ENCODE measurements at places on chromosomes 16 and 17.

- DNase-seq, result no peak
Observed at GRCh38 chr17:56157845-56158244, 4.6 kb downstream of the ANKFN1 start.

- DNase-seq, result no peak
Observed at GRCh38 chr17:72618001-72618509, 474.4 kb downstream of the SLC39A11 start.

GRCh38 chr17:37742116-37742761, 2.6 kb downstream of the HNF1B start:
- DNase-seq, result no peak

- peak; percentile 69 for DNase-seq
Observed at GRCh38 chr17:42183741-42184711, 1.2 kb downstream of the HCRT start.

GRCh38 chr17:39001703-39002637, 34.8 kb upstream of the FBXO47 start:
- no peak for DNase-seq

DNA sequence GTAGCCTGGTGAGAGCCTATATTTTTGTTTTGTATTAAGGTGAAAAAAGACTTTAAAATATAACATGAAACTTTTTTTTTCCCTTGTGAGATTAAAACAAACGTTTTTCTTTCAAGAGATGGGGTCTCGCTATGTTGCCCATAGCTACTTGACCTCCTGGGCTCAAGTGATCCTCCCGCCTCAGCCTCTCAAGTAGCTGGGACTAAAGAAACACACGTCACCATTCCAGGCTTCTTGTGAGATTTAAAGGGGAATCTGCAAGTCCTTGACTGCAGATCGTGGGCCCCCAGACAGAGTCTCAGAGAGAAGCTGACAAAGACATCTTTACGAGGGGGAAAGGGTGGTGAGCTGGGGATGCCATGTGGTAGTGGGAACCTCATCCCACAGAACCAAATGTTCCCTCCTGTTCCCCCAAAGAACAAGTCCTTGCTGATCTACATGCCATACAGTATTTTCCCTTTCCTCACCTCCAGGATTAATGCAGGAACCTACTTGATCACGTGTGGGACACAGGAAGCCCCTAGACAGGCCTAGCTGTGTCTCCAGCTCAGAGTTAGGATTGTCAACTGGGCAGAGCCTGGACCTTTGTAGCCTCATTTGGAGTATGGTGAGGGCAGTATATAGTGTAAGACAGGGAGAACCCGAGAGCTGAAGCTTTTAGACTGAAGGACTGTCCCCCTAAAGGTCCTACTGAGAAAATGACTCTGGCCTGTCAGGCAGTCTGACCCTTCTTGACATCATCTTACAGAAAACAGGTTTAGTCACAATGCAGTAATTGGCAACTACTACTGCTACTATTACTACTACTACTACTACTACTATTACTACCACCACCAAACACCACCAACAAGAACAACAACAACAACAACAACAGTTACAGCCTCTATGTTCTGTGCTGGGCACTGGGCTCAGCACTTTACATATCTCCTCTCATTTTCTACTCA, 4.1 kb downstream of the MAP3K14 start:
- no peak for DNase-seq

GRCh38 chr16:50699326-50700159, 6.1 kb downstream of the NOD2 start:
- no peak for DNase-seq

DNA sequence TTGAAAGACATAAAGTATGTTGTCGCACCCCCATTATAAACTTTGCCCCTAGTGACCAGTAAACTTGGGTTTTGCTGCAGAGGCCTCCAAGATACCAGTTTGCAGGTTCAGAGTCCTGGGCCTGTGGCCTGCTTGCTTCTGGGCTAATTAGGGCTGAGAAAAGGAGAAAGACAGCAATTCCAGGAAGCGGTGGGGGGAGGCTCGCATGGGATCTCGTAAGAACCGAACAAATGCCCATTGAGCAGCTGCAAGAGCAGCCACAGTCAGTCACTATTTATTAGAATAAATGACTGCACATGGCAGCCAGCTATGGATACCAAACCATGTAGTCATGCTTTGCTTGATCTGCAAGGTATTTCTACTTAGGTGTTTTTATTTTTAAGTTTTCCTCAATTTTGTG, 4.9 kb downstream of the SHISA9 start:
- DNase-seq, result no peak

DNA sequence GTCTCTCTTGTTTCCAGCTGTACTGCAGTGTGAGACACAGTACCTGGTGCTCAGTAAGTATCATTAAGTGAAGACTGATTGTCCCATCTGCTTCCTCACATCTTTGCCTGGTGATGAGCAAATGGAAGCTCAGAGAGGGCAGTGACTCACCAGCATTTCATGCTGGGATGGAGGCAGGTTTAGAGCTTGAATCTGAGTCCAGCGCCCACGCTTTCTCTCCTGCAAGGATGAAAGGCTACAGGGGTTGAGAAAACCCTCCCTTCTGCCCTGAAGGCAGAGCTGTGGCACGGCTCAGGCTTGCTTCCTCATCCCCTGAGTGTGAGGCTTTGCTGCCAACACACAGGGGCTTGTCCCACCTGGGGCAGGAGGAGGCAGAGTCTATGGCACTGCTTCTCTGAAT, 1.5 kb upstream of the RNF112 start:
- no peak for DNase-seq

DNA sequence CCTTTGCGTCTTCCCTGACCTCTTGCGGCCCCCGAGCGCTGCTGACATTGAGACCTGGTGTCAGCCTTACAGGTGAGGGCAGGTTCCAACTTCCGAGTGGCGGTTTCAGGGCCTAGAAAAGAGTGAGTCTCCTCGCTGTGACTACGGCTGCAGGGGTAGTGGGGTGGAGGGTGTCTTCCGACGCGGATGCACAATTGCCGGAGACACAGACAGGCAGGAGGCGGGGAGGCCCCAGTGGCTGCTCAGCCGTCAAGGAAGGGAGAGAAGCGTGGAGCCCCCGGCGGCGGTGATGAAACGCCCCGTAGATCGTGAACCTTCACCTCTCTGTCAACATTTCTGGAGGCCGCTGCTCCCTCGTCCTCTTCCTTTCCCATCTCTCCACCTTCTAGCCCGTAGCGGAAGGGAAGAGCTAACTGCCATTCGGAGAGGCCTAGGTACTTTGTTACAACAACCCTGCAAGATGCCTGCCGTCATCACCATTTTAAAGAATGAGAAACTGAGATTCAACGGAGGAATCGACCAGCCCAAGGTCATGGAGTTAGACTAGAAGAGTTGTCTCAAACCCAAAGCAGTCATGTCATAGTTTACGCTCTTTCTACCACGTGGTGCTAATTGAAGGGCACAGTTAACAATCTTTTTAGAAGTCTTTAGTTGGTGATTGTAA, 485 bp downstream of the DNAJA3 start:
- DNase-seq, result no peak

GRCh38 chr17:38746004-38746848, 1.9 kb downstream of the PCGF2 start:
- DNase-seq, result no peak

DNA sequence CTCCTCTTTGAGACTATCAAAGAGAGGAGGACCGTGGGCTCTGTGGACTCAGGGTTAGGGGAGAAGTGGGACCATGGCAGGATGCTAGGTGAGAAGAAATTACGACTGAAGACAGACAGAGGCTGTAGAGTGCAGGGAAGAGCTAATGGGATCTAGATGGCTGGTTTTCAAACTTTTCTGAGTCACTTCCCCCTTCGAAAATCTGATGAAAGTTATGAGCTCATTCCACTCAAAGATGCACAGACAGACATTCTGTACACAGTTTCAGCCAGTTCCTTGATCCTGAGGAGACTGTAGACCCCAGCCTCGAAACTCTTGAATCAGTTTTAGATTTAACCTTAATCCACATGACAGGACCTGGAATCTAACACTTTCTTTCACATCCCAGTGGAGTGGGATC, 40.7 kb downstream of the RGS9 start:
- DNase-seq, result no peak

GRCh38 chr17:68601565-68602288, 560 bp upstream of the FAM20A start:
- no peak for DNase-seq
